ENCODE measurements at places on chromosomes 16 and 17.

DNA sequence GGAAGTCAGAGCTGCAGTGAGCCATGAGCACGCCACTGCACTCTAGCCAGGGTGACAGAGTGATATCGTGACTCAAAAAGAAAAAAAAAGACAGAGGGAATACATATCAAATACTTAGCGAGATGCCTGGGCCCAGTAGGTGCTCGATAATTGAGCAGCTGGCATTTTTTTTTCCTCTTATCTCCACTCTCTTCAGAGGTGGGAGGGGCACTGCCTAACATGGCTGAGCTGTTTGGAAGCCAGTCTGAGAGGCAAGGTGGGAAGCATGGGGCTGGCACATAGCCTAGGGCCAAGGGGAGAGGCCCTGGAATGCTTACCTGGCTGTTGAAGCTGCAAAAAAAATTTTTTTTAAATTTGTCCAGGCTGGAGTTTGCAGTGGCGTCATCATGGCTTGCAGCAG lies 38.4 kb downstream of the HIC1 start:
- DNase-seq = no peak

DNA sequence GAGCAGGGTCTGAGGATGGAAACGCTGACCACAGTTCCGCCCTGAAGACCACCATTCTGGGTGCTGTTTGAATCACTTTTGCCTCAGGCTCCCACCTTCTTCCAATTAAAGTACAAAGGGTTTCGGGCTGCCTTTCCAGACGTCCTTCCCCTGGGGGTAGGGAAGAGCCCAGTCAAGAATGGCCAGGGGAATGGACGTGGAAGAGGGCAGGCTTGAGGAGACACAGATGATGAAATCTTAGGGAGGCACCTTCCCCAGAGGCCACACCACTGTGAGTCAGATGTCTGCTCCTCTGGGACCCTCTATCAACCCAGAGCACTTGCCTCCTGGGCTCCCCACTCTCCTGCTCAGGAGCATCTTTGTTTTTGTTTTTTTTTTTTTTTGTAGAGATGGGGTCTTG lies 27.5 kb upstream of the MTSS2 start:
- no peak for DNase-seq

- no peak for DNase-seq
Measured at GRCh38 chr16:88731699-88732098, 25.4 kb downstream of the CTU2 start.

DNA sequence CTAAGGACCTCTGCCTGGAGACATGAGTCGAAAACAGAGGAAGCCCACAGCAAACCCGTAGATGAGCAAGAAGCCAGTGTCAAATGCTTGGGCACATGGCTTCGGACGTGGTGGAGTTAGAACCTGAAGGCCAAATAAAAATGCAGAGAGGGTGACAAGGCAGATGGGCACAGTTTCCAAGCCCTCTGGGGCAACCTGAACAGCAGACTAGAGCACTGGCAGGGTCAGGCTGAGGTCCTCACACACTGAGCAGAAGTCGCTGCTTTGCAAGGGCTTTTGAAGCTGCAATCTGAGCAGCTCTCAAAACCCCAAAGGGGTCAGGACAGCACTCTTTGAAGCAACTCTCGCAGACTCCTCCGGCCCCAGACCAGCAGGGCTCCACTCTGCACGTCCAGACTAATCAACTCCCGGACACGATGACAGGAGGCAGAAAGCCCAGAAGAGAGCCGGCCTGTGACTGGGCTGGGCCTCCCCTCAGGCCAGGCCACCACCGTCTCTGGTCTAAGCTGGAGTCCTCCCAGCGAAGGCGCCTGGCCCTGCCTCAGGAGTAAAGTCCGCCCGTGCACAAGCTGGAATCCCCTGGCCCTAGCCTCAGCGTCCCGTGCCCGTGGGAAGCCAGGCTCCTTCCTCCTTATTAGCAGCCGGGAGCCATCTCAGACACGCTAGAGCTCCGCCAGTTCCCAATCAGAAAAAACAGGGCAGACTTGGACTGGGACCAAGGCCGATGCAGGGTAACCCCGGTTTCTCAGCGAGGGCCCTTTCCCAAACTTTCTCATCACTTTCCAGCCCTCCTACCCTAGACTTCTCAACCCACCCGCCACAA lies 924 bp downstream of the SMARCD2 start:
- peak; percentile 71 for DNase-seq

GRCh38 chr17:12940699-12941098 lies 77.1 kb downstream of the ELAC2 start:
- no peak for DNase-seq

DNA sequence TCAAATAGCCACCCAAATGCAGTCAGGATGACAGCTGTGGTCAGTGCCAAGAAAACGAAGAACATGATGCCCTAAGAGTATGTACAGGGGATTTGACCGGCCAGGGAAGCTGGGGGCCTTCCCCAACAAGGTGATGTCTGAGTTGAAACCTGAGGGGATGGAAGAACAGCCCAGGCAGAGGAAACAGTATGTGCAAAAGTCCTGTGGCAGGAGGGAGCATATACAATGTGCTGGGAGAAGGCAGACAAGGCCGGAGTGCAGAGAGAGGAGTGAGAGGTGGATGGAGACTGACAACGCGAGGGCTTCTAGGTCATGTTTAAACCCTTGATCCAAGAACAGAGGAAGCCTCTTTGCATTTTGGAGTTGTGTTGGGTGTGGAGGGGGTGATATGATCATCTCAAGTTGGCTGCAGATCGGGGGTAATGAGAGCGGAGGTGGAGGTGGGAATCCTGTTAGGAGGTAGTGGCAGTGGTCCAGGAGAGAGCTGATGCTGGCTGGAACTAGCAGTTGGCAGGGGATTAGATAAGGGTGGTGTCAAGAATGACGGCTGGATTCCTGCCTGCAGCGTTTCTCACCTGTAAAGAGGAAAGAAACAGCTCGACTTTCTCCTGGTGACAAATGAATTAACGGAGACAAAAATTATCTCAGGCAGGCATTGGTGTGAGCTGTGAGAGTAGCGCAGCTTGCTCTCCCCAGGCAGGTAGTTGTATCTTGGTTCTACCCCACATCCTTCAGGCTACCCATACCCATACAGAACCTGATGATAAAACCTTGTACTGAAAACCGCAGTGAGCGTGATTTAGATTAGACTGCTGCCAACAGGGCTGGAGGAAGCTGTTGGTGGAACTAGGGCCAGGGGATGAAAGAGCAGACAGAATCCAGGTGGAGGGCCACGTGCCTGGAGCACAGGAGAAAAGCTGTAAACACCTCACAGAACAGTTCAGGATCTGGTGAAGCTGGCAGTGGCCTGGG lies 37.2 kb upstream of the NGFR start:
- no peak for DNase-seq

- DNase-seq = no peak
Measured at GRCh38 chr17:11981862-11982261, 15.4 kb downstream of the ZNF18 start.

- DNase-seq = no peak
Measured at GRCh38 chr16:11138769-11139325, 117.2 kb downstream of the SOCS1 start.

DNA sequence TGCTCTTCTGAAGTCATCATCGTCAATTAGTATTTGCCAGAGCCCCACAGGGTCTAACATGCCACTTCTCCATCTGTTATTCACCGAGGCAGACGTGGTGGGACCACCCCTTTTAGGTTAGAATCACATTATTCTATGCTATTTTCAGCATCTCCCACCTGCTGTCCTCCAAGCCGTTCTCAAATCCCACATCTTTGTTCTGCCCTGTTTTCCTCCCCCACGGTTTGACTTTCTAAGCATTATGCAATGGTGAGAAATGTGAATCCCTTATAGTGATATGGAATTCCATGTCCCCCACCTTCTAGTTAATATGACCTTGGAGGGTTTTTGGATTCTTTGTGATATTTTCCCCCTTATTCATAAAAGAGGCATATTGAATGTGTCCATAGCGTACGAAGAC lies 634.1 kb upstream of the RBFOX1 start:
- no peak for DNase-seq

DNA sequence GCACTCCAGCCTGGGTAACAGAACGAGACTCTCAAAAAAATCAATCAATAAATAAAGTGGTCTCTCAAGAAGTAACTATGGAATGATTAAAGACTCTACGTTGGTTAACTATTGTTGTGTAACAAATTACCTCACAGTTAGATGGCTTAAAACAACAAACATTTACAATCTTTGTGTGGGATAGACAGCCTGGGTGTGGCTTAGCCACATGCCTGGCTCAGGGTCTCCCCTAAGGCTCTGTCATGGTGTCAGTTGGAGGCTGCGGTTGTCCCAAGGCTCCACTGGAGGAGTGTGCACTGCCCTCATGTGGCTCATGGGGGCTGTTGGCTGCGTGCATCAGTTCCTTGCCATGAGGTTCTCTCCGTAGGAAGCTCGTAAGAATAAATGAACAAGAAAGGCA lies 294.5 kb downstream of the SNX29 start:
- DNase-seq = peak; percentile 11

DNA sequence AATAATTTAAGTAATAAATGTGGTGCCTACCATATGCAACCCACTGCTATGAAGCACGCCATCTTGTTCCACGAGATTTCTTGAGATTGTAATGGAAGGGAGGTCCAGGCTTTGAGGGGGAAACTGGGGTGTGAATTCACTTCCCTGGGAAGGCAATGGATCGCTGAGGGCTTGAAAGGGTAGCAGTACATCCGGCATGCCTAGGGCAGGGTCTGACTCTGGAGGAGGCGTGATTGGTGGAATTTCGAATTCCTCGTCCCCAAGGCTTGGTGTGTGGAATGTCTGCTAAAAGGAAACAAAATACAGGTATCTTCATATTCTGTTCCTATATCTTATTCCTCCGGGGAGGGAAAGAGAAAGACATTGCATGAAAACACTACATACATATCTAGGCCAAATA lies 83.0 kb downstream of the TOX3 start:
- no peak for DNase-seq

- no peak for DNase-seq
Measured at GRCh38 chr16:89192956-89193575, 7.3 kb downstream of the SLC22A31 start.

DNA sequence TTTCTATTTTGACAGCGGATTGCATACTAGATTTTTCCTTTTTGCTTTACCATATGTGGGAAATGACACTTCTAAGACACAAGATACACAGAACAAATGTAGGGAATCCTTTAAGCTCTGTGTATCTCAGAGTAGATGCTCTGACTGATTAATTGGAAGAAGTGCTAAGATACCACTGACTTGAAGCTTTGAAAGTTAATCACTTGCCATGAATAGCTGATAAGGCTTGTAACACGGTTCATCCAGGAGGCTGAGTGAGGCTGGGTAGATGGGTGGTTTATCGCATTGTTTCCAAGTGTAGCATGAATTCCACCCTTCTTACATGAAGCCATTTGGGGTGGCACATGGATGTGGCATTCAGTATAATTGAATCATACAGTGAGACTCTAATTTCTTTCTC lies 654.1 kb upstream of the RBFOX1 start:
- DNase-seq = no peak

GRCh38 chr17:64426596-64426995 lies 22.3 kb upstream of the MILR1 start:
- DNase-seq = no peak

DNA sequence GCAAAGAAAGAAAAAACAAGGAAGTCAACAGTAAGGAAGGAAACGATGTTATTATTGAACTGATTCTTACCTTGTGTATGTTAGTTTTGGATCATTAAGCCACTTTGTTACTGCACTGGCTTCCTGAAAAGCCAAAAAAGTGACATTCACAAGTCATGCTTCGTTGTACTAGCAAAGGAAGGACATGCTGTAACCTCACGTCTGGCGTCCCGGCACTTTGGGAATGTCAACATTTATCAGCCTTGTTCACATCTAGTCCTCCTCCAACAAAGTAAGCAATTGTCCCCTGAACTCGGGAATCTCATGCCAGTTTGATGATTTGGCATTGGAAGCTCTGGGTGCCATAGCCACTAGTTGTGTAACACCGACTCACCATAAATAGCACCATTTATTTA lies 731 bp upstream of the MKS1 start:
- no peak for DNase-seq

DNA sequence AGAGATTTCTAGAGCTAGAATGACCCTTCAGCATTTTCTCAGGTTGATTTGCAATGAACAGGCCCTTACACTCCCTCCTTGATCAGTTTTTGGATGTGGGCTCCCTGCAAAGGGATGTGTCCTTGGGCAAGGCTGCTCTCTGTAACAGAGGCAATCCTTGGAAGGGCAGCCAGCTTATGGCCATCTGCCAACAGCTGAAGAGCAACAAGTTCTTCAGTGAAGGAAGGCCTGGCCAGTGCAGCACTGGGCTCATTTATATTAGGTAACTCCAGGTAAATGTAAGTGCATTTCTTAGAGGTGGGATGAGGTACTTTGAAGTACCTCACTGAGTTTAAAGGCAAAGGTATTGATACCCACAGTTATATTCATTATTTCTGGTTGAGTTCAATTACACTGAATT lies 114.3 kb upstream of the KCNJ16 start:
- DNase-seq = no peak

DNA sequence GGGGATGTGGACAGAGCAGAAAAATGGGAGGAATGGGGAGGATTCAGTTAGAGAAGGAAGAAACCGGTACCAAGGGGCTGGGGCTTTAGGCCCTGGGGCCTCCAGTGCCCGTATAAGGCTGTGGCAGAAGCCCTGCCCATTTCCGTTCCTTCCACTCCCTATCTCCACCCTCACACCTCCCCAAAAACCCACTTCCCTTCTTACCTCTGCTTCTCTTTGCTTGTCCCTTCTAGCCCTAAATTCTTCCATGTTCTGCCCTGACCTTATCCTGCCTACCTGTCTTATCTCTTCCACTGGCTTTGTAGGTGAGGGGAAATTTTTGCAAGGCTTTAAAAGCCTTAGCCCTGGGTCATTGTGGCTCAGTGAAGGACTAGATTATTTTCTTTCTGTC lies 4.1 kb downstream of the RNF167 start:
- DNase-seq = no peak

DNA sequence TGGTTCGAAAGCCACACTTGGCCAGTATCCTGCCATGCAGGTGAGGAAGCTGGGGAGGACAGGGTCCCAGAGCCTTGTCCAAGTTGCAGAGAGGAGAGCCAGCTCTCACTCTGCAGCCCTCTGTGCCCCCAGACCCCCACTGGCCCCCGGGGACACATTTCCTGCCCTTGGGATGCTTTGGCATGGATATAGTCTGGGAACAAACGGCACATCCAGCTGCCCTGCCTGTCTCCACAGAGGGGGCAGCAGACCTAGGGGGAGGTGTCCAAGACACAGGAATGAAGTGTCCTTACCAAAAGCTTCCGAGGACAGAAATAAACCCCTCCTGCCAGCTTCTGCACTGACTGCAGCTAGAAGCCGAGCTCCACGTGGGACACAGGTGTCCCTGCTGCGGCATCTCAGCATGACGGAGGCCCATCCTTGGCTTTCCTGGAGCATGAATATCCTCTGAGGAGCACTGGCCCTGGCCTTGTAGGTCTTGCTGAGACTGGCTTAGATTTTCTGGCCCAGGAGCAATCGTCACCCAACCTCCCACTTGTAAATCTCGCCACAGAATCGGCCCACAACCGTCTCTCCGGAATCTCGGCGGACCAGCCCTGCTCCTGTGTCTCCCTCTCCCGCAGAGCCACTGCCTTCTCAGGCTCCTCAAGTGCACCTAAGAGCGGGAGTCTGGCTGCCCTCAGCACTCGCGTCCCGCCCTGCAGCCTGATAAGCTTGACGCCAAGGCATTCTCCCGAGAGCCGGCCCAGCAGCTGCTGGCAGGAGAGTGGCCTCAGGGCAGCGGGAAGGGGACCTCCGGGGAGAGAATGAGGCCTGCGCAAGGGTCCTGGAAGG lies 1.1 kb upstream of the CAPN15 start:
- no peak for DNase-seq

- DNase-seq = no peak
Measured at GRCh38 chr17:78779850-78780249, 2.2 kb downstream of the CYTH1 start.

All from C1 segment of cervical spinal cord (tissue), 14 donors.